ENCODE measurements at places on chromosomes 4 and X.
A peak's percentile ranks its signal among the peaks of the same experiment; 100 is the strongest.

GRCh38 chrX:113510586-113510985, 670.0 kb upstream of the AMOT start:
- H3K27me3 ChIP-seq = no peaks in the 10 kb centered on the region
- H3K4me1 ChIP-seq = no peaks in the 10 kb centered on the region
- H3K4me3 ChIP-seq = no peak overlapping the region
- H3K27ac ChIP-seq = no peak overlapping the region

GRCh38 chr4:16197876-16198665, 28.2 kb downstream of the TAPT1 start:
- H3K27me3 ChIP-seq = no peaks in the 10 kb centered on the region
- H3K4me1 ChIP-seq = no peaks in the 10 kb centered on the region
- H3K36me3 ChIP-seq = no peaks in the 10 kb centered on the region
- no peak overlapping the region for H3K4me3 ChIP-seq

- H3K36me3 ChIP-seq = no peaks in the 10 kb centered on the region
- no peak for DNase-seq
- H3K27ac ChIP-seq = no peak overlapping the region
Observed at GRCh38 chrX:40167233-40167849, 69.6 kb upstream of the BCOR start.

DNA sequence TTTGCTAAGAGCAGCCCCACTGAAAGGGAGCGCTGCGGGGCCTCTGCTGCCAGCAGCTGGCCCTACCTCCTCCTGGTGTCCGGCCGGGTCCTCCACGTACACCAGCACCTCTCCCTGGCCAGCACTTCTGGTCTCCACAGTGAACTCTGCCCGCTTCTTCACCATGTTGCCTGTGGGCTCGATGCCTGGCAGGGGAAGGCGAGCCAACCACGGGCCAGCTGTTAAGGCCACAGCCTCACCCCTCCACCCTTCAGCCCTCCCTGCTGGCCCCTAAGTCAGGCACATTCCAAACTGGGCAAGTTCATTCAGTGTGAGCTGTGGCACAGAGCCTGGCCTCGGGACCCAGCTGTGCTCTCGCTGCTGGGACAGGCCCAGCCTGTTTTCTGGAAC, 7.8 kb downstream of the FLNA start:
- no peak overlapping the region for H3K4me3 ChIP-seq

DNA sequence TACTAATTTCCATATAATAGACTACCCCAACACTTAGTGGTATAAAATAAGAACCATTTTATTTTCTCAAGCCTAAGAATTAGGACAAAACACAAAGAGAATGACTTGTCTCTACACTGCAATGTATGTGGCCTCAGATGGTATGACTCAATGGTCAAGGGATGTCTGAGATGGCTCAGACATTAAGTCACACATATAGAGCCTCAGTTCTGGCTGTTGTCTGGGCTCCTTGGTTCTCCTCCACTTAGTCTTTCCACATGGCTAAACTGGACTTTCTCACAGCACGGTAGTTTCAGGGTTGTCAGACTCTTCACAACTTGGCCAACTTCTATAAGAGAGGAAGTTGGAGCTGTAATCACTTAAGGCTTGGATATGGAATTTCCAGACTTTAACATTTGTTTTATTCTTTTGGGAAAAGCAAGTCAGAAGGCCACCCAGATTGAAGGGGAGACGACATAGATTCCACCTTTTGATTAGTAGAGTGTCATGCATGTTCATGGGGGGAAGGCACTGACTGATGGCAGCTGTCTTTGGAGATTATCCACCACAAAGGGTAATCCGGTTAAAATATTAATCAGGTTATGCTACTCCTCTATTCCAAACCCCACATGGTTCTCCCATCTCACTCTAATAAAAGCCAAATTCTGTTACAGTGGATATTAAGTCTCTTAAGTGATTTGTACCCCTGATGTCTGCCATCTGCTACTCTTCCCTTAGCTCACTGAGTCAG, 9.4 kb downstream of the IL15 start:
- no peak overlapping the region for H3K4me3 ChIP-seq
- peak; percentile 71 for DNase-seq
- H3K4me1 ChIP-seq = no peaks in the 10 kb centered on the region
- no peaks in the 10 kb centered on the region for H3K36me3 ChIP-seq
- no peaks in the 10 kb centered on the region for H3K27me3 ChIP-seq

GRCh38 chr4:141416677-141417363, 196.1 kb downstream of the ZNF330 start:
- no peaks in the 10 kb centered on the region for H3K4me1 ChIP-seq
- no peaks in the 10 kb centered on the region for H3K27me3 ChIP-seq
- H3K36me3 ChIP-seq = no peaks in the 10 kb centered on the region
- DNase-seq = no peak
- H3K4me3 ChIP-seq = no peak overlapping the region

DNA sequence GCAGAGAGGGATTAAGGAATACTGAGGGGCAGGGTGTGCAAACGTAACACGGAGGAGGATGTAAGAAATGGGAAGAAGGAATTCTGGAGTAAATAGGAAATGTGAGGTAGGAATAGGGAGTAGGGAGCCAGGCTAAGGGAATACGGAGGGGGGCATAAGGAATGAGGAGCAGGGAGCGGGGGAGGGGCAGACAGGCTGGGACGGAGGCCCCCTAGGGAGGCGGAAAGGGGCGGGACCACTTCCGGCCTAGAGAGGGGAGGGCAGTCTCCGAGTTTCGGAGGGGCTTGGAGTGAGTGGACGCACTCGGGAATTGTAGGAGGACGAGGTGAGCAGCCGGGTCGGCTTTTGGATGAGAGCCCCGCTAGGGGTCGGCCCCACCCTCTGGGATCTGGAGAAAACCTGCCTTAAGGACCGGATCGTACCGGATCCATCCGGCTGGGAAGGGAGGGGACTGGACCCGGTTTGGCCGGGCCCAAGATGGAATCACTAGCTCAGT, 612 bp downstream of the MAGED2 start:
- peaks cover 39% of the 10 kb centered on the region for H3K36me3 ChIP-seq
- peak overlapping the region; percentile 88 for H3K4me3 ChIP-seq
- no peaks in the 10 kb centered on the region for H3K4me1 ChIP-seq
- peak overlapping the region; percentile 93 for H3K27ac ChIP-seq
- peak; percentile 14 for DNase-seq

- H3K4me3 ChIP-seq = no peak overlapping the region
- H3K4me1 ChIP-seq = no peaks in the 10 kb centered on the region
- H3K36me3 ChIP-seq = peaks cover 1% of the 10 kb centered on the region
- DNase-seq = no peak
- no peaks in the 10 kb centered on the region for H3K27me3 ChIP-seq
Observed at GRCh38 chr4:169668069-169668721, 47.8 kb downstream of the CLCN3 start.

DNA sequence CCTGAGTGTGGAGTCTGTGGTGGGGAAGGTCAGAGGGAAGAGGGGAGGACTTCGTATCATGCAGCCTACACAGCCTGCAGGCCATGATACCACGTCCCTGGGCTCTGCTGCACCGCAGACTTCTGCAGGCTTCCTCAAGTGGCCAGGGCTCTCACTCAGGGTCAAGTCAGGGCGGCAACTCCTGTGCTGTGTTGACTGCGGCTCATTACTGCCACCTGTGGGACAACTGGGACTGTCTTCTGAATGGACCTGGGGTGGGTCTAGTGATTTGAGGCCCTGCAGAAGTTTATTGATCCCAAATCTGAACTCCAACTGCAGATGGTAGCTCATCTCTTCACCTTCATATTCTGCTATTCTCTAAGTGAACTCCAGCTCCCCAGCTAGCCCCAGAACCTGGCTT, 167.1 kb downstream of the NSUN7 start:
- no peaks in the 10 kb centered on the region for H3K4me1 ChIP-seq
- H3K4me3 ChIP-seq = no peak overlapping the region
- no peaks in the 10 kb centered on the region for H3K27me3 ChIP-seq
- no peak overlapping the region for H3K27ac ChIP-seq
- H3K36me3 ChIP-seq = peaks cover 4% of the 10 kb centered on the region
- DNase-seq = peak; percentile 79

DNA sequence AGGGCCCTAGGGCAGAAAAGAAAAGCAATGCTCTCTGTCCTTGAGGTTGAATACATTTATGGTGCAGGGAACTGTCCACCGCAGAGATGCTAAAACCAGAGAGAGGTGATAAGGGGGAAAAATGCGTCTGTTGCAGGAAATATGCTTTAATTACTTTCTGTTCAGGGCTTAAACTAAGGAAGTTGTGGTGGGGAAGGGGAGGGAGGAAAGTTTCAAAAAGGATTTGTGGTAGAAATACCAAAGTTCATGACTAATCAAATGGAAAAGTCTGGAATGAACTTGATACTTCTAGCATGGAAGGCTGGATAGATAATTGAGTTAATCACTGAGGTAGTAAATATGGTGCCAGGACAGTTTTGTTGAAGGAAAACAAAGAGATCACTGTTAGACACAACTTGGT, 99.0 kb downstream of the ASB9 start:
- no peaks in the 10 kb centered on the region for H3K27me3 ChIP-seq
- DNase-seq = no peak
- no peak overlapping the region for H3K27ac ChIP-seq
- H3K36me3 ChIP-seq = no peaks in the 10 kb centered on the region

DNA sequence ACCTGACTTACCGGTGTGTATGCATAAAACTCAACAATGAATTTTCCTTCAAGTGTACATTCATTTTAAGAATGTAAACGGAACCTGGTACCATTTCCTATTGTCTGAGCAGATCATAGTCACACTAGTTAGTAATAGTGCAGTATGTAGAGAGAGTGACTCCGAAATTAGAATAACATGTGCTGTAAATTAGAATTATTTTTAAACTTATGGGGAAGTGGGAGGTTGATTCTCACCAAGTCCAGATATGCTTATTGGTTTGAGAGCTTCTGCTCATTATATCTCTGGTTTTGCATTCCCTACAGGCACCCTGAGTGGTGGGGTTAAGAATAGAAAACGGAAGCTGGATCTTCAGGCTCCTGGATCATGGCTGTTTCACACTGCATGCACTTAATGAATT, 39.6 kb downstream of the KLF3 start:
- no peak overlapping the region for H3K4me3 ChIP-seq
- no peaks in the 10 kb centered on the region for H3K36me3 ChIP-seq
- DNase-seq = no peak
- H3K27me3 ChIP-seq = no peaks in the 10 kb centered on the region
- H3K27ac ChIP-seq = no peak overlapping the region
- peaks cover 9% of the 10 kb centered on the region for H3K4me1 ChIP-seq

GRCh38 chr4:78749972-78750727, 26.0 kb upstream of the BMP2K start:
- no peak overlapping the region for H3K27ac ChIP-seq
- H3K36me3 ChIP-seq = no peaks in the 10 kb centered on the region
- no peaks in the 10 kb centered on the region for H3K27me3 ChIP-seq
- H3K4me3 ChIP-seq = no peak overlapping the region

GRCh38 chr4:153518637-153519389, 52.7 kb downstream of the TMEM131L start:
- no peak for DNase-seq
- H3K4me3 ChIP-seq = no peak overlapping the region

- no peak for DNase-seq
- H3K36me3 ChIP-seq = no peaks in the 10 kb centered on the region
- H3K27ac ChIP-seq = no peak overlapping the region
- H3K4me1 ChIP-seq = no peaks in the 10 kb centered on the region
Observed at GRCh38 chrX:40938423-40938822, 146.8 kb upstream of the USP9X start.

- H3K27me3 ChIP-seq = no peaks in the 10 kb centered on the region
- DNase-seq = no peak
- no peak overlapping the region for H3K27ac ChIP-seq
- no peaks in the 10 kb centered on the region for H3K36me3 ChIP-seq
- H3K4me3 ChIP-seq = no peak overlapping the region
Observed at GRCh38 chr4:89099471-89099870, 11.9 kb upstream of the TIGD2 start.

- H3K4me1 ChIP-seq = no peaks in the 10 kb centered on the region
- DNase-seq = no peak
- no peaks in the 10 kb centered on the region for H3K36me3 ChIP-seq
- H3K4me3 ChIP-seq = no peak overlapping the region
- no peaks in the 10 kb centered on the region for H3K27me3 ChIP-seq
Observed at GRCh38 chrX:8196776-8197175, 25.7 kb upstream of the VCX2 start.

All from trophoblast cell (in vitro differentiated cells and primary cell).